ENCODE measurements at places on chromosomes 1 and 21.

- DNase-seq: no peak
Measured at GRCh38 chr1:39828734-39829133, 40.1 kb upstream of the BMP8B start.

DNA sequence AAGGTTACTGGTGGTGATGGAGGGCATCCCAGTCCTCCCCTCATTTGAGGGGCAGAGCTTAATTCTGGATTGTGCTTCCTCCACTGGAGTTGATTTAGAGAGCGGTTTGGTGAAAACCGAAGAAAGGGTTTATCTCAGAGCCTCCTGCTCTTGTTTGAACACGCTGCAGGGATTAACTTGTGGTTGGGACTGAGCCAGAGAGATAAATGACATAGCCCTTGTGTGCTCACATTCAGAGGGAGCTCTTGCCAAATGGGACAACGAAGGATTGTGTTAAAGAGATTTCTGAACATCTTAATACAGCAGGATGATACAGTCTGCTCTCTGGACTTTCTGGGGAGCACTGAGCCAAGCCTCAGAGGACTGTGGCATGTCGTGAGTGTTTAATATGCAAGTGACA lies 308.2 kb downstream of the DISC1 start:
- no peak for DNase-seq

DNA sequence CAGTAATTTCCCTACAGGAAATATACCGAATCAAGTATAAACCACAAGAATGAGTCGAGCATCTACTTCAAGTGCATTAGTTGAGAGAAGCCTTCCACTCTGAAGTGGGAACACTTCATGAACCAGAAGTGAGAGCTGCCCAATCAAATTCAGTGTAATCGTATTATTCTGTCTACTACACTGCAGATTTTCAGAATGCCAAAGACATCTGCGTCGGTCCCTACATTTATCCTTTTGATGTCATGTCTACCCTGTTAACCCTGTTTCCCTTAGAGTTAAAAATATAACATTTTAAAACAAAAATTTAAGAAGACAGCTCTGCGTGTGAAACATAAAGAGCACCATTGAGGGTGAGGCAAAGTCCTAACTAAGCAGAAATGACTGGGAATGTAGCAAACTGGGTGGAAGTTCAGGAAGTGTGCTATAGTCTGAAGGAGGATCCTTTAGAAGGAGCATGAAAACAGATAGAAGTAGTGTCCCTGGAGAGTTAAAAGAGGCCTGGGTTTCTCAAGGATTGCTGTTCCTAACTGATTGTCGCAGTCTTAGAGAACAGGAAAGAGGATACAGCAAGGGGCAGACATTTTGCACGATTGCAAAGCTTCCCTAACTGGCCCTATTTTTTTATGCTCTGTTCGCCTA lies 291.2 kb downstream of the PTPRC start:
- no peak for DNase-seq

GRCh38 chr1:43293896-43294760 lies 6.7 kb upstream of the TIE1 start:
- no peak for DNase-seq

GRCh38 chr1:7403265-7404045 lies 367.6 kb upstream of the VAMP3 start:
- DNase-seq: no peak

DNA sequence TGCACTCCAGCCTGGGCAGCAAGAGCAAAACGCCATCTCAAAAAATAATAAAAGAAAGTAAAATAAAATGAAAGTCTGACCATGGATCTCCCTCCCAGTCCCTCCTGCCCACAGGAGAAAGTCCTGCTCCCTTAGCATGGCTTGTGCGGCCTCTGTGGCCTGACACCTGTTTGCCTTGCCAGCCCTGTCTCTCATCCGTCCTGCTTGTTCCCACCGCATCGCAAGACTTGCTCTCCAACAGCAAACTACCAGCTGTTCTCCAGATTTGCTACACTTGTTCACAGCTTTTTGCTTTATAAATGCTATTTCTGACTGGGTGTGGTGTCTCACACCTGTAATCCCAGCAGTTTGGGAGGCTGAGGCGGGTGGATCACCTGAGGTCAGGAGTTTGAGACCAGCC lies 2.7 kb downstream of the ETV3L start:
- no peak for DNase-seq

DNA sequence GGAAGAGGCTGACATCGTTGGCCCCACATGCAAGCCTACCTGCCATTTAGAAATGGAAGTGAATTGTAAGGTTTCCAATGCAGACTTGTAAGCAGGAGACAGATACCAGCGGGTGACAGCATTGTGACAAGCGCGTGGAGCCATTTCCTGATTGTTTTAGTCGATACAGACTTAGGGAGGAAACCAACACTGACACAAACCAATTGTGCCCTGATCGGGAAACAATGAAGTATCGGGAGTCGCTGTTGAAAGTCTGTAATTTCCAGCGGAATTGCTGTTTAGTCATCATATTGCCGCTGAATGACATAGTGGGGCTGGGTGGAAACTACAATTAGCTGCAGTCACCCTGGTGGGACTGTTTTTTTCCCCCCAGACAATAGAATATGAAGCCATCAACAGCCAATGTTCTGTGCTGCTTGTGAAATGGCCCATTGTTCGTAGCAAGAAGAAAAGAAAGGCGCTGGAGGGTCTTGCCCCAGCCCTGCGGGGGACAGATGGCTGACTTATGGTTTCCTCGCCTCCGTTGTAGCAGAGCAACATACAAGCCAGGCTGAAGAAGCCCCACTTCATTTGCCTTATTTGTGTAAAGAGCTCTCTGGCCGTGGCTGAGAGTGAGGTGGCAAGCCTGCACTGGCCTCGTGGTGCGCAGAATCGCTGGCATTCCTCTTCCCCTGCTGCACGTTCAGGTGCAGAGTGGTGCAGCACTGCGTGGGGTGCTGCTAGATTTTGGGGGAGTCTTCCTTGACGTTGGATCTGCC lies 462.7 kb downstream of the CAMTA1 start:
- DNase-seq: no peak

Data from activated naive CD8-positive, alpha-beta T cell treated with anti-CD3 and anti-CD28 coated beads, Interleukin-2, amount 50 U/mL, for 16 hours (primary cell).